ENCODE measurements at places on chromosomes 2 and 18.

DNA sequence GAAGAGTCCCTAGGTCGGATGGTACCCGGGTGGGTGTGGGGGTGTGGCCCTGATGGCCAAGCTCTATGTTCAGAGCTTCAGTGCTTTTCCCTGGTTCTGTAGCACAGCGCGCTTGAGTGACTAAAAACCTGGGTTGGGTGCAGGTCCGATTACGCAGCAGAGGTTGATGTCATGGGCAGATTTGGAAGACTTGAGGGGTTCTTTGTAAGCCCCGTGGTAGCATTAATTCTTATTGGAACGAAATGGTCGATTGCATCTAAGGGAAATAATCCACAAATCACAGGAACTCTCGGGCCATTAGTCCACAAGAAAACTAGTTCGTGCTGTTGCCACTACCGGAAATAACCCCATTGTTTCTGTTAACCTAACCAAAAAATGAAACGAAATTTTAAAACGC, 9.0 kb downstream of the HOXD8 start:
- no peak for DNase-seq

GRCh38 chr18:33152376-33152775, 288.1 kb downstream of the CCDC178 start:
- no peak for DNase-seq

DNA sequence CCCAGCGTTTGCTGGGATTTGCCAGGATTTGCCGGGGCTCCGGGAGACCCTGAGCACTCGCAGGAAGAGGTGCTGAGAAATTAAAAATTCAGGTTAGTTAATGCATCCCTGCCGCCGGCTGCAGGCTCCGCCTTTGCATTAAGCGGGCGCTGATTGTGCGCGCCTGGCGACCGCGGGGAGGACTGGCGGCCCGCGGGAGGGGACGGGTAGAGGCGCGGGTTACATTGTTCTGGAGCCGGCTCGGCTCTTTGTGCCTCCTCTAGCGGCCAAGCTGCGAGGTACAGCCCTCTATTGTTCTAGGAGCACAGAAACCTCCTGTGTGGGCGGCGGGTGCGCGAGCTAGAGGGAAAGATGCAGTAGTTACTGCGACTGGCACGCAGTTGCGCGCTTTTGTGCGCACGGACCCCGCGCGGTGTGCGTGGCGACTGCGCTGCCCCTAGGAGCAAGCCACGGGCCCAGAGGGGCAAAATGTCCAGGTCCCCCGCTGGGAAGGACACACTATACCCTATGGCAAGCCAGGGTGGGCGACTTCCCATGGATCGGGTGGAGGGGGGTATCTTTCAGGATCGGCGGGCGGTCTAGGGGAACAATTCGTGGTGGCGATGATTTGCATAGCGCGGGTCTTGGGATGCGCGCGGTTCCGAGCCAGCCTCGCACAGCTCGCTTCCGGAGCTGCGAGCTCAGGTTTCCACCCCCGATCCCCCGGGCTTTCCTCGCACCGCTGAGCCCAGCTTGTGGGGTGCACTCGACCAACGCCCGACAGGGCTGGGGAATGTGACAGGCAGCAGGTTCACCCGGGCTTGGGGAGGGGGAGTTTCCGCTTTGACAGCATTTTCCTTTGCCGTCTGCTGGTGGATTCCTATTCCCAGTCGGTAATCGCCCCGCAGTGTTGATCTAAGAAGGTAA, 2.8 kb downstream of the ONECUT2 start:
- no peak for DNase-seq

DNA sequence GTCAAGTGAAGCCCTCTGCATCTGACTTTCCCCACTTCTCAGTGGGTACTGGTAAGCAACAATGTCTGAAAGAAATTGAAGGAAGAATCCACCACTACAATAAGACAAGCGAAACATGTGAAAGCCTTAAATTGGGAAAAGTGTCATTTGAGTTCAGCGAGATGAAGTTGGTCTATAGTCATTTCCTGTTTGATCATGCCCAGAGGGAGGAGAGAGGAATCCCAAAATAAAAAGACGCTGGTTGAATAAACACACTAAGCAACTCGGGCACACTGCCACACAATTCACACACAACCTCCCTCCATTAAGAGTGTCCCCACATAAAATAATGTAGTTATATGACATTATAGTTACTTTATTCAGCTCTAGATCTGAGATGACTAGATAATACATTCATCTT, 166.1 kb downstream of the CBLN2 start:
- DNase-seq, result no peak

DNA sequence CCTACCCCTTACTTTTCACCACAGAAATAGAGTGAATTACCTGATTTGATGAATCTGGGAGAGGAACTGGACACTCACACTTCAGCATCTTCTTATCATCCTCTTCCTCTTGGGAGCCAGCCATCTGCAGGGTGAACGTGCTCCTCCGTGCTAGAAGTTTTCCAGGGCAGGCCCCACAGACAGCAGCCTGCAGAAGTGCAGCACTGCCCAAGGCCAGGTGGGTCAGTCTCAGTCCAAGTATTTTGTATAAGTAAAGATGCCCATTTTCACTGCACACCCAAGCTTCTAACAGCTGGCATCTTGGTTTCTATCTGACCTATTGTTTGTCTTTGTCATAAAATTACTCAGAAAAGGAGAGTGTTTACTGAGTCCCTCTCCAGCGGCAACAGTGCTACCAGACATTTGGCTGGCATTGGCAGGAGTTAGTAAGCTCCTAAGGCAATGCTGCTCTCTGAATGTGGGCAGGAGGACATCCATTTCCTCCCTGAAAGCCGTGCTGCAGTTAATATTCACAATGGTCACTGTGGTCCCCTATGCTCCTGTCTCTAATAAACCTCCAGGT, 222.6 kb upstream of the CTAGE1 start:
- no peak for DNase-seq

- no peak for DNase-seq
These were observed 89.1 kb downstream of the ETAA1 start for GRCh38 chr2:67486041-67486796.

- no peak for DNase-seq
These were observed 40.0 kb downstream of the GKN2 start for GRCh38 chr2:68912732-68913131.

DNA sequence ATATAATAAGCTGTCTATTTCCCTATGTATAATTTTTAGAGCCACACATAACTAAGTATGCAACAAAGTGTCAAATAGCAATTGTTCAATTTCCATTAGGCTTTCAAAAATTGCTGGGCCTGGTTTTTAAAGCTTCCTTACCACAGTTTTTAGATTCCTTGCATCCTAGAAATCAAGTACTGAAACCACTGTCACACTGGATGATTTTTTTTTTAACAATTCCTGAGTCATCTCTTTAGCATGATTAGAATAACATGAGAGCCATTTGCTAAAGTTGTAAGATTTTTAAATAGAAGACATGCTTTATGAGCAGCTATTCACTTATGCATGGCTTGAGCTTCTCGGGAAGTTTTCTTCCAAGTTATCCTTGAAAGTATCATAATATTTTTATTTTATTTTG, 319.5 kb upstream of the NXPH2 start:
- no peak for DNase-seq

DNA sequence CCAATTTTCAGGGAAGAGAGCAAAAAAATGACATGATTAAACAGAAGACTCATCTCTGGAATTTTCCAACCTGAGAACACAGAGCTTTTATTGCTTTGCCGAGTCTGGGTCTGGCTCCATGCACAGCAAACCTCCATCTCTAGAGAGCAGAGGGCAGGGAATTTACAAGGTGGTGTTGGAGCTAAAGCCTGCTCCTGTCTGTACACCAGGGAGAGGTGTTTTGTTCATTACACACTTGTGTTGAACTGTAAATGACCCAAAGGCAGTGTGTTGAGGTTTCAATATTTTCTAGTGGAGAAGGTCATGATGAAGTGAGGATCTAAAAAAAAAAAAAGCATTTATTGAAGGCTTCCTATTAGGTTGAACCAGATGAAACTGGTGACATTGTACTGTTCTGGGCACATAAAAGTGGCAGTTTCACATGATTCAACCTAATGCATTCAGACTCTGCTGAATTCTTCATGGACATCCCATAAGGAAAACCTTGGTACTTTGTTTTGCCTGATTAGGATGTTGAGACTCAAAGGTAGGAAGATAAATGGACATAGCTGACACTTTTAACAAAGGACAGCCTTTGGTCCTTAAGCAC, 238.3 kb downstream of the CLIP4 start:
- DNase-seq, result no peak

DNA sequence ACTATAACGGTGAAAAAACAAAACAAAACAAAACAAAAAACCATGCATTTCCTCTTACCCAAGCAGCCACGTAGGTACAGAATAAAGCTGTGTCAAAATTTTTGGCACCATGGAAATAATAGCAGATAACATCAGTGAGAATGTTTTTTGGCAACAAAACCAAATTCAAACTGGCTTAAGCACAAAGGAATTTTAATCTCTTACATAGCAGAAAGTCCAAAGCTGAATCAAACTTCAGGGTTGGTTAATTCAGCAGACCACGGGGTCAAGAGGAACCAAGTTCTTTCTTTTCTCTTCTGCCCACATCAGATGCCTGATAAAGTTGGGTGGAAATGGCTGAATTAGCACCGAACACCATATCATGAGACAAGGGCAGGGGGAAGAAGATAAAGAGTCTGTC, 129.5 kb downstream of the PAX3 start:
- no peak for DNase-seq

DNA sequence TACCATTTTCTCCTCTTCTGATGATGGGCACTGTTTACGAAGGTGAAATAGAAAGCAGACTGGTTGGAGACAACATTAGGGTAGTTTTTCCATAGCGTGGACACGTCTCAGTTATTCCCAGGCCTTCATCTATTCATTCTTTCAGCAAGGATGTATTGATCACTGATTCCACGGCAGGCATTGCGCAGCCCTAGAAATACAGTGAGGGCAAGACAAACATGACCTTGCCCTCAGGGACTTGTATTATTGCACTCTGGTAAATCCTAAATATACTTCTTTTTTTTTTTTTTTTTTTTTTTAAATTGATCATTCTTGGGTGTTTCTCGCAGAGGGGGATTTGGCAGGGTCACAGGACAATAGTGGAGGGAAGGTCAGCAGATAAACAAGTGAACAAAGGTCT, 167.3 kb upstream of the SPRED2 start:
- DNase-seq, result no peak

DNA sequence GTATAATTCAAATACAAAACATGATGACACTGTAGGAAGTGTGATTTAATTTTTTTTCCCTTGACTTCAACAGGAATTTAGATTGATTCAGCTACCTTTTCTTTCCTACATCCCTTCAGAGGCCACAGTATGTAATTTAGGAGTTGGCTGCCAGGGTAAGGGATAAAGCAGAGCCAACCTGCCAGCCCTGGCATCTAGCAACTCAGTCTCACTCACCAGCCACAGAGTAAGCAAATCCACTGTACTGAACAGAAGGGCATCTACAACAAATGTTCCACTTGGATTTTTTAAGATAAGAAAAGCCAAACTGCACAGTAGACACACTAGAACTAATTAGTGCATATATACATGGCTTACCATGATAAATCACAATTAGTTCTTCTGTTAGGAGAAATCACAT, 54.3 kb upstream of the PEX13 start:
- no peak for DNase-seq

- no peak for DNase-seq
These were observed 7.2 kb upstream of the TMEM182 start for GRCh38 chr2:102754456-102755145.

- DNase-seq, result no peak
These were observed 124.5 kb upstream of the CCDC150 start for GRCh38 chr2:196515051-196515450.

DNA sequence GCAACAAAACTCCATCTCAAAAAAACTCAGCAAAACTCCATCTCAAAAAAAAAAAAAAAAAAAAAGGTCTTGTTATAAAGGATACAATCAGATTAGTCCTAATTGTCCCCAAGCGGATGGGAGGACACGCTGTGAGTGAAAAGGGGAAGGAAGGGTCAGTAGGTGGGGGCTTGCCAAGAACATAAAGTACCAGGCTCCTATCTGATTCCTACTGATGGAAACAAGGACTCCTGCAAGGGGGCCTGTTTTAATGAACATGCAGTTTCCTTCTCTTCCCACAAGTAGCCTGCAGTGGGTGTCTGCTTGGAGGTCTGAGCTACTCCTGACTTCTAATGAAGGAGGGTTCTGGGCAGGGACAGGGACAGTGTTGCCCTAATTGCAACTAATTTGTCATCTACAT, 7.9 kb downstream of the SCG2 start:
- no peak for DNase-seq

DNA sequence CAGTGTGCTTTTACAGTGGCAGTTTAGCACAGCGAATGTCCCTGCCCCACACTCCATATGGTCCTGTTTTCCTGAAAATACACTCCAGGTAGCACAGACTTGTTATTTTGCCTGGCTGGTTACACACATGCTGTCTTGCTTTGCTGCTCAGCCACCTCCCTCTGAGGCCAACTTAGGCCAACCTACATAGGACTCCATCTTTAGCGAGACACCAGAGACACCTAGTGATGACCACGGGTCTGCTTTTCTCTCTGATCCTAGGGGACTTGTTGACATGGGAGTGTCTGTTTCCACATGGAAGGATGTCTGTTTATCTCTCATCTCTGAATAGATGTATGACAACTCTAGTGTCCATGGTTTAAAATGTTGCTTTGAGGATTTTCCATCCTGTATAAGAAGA, 43.3 kb downstream of the PLEKHB2 start:
- DNase-seq, result no peak

All from effector memory CD4-positive, alpha-beta T cell (primary cell).